ENCODE measurements at places on chromosomes 1 and 21.

DNA sequence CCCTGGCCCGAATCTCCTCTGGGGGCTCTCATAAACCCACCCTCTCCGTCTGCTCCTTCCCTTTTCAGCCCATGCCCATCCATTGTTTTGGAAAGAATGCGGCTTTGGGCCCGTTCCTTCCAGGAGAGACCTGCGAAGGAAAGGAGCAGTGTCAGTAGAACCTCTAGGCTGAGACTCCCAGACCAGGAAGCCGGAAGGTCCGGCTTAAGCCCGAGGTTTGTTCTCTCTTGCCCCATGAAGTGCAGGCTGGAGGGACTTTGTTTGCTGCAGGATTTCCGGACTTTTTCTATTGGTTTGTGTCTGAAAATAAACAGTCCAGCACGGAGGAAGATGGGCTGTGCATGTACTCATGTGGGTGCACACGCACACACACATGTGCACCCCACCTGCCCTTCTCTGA is 49.8 kb downstream of the ELK4 start:
- DNase-seq = no peak

- DNase-seq = peak; percentile 3
These were observed 261.7 kb downstream of the NPHP4 start for GRCh38 chr1:5730272-5731109.

- no peak for DNase-seq
These were observed 2.5 kb downstream of the ZCCHC17 start for GRCh38 chr1:31299365-31299764.

DNA sequence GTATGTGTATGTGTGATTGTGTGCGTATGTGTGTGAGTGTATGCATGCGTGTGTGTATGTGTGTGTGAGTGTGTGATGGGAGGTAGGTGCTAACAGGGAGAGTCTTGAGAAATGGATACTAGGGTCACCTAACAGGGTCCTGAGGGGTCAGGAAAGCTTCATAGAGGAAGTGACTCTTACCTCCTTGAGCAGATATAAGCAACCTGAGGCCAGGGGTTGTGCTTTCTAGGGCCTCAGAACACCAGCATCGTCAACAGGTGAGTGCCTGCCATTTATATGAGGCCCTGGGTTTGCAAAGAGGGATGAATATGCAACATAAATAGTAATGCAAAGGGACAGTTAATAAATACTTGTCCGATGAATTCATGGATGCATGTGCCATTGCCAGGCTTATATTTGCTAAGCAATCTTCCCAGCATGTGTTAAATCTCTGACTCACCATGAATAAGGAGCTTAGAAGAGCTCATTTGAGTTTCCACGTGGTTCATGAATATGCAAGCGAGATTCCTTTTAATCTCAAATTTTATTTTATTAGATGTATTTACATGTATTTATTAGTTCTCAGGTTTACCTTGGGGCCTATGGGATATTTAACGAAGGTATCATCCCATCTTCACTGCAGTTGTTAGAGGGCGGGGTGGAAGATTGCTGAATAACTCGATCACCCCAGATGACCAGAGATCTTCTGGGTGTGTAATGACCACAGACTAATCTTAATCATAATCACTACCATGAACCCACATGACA is 438.3 kb downstream of the CAMTA1 start:
- no peak for DNase-seq

DNA sequence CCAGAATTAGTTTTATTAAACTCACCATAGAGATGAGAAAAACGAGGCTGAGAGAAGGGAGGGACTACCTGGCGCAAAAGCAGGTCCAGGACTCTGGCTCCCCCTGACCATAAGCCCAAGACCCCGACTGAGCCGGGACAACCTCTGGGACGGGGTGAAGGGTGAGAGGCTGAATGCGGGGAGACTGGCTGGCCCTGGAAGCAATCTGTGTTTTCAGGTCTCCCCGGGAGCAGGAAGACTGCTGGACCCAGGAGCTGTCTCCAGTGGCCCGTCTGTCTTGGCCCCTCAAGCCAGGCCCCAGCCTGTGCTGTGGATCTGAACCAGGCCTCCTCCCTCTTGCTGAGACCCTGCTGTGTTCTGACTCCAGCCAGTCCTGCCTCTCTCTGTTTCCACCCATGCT is 240.8 kb downstream of the TRABD2B start:
- peak; percentile 31 for DNase-seq

DNA sequence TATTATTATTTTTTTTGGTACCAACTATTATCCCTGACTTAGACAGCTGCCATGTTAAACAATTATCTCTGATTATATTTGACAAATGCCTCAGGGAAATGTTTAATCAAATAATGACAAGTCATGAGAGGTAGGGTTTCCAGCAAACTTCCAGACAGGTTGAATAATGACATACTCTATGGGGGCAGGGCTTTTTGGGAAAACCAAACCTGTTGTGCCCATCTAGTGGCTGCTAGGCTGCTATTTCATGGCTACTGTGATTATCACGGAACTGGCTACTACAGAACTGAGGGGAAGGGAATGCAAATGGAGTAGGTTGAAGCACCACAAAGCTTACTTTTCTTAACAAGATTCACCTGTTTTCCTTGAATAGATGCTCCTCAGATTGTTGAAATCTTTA is 77.6 kb downstream of the DUSP10 start:
- no peak for DNase-seq

- DNase-seq = no peak
These were observed 84.4 kb downstream of the ADARB1 start for GRCh38 chr21:45158491-45159423.

- DNase-seq = peak; percentile 59
These were observed 687 bp downstream of the TGFBR3 start for GRCh38 chr1:91885213-91885715.

DNA sequence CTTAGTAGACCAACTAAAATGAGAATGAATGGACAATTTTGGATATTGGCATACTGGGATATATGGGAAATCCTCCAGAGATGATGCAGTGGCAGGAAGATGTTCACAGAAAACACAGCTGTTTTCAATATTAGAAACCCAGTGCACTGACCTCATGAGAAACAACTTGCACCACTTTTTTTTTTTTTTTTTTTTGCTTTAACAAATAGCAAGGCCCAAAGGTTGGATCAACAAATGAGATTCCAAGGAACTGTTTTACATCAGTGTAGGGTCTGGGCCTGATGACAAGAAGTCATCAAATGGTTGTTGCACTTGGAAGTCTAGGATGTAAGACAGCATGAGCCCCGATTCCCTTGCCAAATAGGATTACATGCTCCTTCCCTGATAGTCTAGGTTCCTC is 110.7 kb downstream of the SLC25A24 start:
- DNase-seq = no peak

GRCh38 chr1:221806236-221806635 is 64.3 kb upstream of the DUSP10 start:
- no peak for DNase-seq

DNA sequence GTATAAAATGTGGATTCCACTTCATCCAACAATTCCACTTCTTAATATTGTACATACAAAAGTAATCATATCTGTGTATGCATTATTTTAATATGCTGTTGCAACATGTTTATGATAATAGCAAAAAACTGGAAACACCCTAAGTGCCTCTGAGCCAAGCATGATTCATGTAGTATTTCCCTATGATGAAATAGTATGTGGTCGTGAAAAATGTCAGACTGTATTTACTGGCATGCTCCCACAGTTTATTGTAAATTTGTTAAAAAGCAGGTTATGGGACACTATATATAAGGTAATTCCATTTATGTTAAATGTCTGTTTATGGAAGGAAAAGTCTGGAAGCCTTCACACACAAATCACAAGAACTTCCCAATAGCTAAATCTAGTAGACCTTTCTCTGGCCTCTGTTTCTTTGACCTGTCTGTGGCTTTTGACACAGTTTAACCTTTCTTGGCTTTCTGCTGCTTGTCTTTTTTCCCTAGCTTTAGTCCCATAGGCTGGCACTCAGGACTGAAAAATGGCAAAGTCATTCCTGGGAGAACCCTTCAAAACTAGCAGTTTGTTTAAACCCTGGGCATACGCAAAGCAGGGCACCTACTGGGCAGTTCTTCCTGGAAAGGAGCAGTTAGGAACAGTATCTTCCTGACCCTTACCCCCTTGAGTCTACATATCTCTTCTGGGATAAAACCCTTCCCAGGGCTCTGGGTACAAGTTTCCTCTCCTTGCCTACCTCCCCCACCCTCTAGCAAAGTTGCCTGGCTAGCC is 65.4 kb upstream of the ARTN start:
- DNase-seq = no peak

DNA sequence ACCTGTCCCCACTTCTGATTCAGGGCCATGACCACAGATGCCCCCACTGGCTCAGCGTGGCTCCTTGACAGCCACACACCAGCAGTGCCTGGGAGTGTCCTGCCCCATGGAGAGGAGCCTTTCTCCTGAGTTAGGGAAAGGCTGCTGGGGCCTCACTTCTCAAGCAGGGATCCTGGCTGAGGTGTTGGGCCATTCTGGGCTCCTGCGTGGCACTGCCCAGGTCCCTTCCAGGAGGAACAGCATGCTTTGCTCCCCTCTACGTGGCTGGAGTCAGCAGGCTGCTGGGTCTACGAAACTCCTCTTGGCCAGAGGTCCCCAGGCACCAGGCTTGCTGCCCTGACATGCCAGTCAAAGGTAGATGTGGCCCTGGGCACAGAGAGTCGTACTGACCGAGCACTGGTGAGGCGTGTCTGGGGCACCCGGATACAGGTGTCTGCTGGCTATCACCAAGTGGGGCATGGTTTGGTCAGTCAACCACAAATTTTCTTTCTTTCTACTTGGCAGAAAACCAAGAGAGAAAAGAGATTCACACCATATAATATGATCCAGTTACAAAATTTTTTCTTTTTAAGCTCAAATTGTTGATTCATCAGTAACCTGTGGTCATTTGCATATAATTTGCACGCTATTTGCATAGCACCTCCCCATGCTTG is 4.1 kb downstream of the ADORA1 start:
- DNase-seq = no peak

- DNase-seq = peak; percentile 47
These were observed 636 bp downstream of the VAMP4 start for GRCh38 chr1:171740987-171741871.

DNA sequence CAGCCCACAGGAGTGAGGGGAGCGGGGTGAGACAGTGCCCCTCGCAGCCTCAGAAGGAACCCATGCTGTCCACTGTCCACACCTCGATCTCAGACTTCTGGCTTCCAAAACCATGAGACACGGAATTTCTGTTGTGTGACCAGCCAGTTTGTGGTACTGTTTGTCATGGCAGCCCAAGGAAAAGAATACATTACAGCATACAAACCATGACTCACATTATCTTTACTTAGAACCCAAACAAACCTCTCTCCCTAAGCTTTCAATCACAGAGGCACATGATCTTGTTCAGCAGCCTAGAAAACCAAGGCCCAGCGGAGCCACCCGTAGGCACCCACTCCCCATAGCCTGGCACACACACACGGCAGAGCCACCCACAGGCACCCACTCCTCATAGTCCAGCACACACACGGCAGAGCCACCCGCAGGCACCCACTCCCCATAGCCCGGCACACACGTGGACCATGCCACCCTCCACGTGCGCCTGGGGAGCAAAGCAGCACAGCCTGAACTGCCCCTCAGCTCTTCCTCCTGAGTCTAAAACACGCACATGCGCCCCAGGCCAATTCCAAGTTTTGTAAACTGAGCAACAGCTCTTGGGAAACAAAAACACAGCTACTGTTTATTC is 458 bp upstream of the KRTAP10-4 start:
- DNase-seq = no peak

- no peak for DNase-seq
These were observed 20.9 kb upstream of the ATP5PO start for GRCh38 chr21:33936301-33937038.

- peak; percentile 48 for DNase-seq
These were observed 56.5 kb downstream of the WLS start for GRCh38 chr1:68175621-68176398.

DNA sequence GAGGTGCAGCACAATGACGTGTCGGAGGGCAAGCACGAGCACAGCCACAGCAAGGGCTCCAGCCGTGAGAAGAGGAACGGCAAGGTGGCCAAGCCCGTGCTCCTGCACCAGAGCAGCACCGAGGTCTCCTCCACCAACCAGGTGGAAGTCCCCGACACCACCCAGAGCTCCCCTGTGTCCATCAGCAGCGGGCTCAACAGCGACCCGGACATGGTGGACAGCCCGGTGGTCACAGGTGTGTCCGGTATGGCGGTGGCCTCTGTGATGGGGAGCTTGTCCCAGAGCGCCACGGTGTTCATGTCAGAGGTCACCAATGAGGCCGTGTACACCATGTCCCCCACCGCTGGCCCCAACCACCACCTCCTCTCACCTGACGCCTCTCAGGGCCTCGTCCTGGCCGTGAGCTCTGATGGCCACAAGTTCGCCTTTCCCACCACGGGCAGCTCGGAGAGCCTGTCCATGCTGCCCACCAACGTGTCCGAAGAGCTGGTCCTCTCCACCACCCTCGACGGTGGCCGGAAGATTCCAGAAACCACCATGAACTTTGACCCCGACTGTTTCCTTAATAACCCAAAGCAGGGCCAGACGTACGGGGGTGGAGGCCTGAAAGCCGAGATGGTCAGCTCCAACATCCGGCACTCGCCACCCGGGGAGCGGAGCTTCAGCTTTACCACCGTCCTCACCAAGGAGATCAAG is 107.5 kb upstream of the VAMP3 start:
- DNase-seq = no peak

DNA sequence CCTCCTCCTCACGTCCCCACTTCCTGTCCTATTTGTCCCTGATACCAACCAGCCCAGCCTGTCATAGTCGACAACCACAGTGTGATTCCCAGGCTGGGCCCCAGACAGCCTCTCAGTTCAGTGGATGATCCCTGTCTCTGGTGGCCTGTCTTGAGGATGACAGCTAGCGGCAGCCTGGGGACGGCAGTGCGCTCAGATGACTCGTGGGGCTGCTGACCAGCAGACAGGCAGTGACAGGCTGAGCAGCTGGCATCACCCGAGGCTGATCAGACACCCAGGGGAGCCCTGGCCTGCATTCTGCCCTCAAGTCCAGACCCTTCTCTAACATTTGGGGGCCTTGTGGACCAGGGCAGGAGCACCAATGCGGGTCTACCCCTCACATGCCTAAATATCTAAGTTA is 21.0 kb downstream of the NKAIN1 start:
- no peak for DNase-seq

GRCh38 chr1:53294567-53294966 is 33.3 kb downstream of the LRP8 start:
- DNase-seq = no peak

GRCh38 chr1:235986869-235987268 is 78.0 kb downstream of the NID1 start:
- no peak for DNase-seq

DNA sequence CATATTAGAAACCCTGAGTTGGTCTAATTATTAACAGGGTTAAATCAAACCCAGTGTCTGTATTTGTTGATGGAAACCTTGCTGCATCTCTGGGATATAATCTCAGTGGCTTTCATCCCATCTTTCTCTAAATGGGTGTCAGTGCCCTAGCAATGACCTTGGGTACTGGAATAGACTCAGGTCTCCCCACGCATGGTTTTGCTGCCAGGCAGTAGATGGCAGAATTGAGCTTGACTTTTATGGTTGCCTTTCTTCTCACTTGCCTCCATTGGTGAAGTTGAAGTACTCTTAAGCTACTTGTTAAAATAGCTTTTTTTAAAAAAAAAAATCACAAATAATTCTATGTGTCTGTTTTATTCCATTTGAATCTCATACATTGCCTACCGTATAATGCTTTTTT is 81.8 kb upstream of the HMCN1 start:
- no peak for DNase-seq

Measured in left hindlimb (tissue), 1 donor.